ENCODE measurements at places on chromosomes 5 and 9.

DNA sequence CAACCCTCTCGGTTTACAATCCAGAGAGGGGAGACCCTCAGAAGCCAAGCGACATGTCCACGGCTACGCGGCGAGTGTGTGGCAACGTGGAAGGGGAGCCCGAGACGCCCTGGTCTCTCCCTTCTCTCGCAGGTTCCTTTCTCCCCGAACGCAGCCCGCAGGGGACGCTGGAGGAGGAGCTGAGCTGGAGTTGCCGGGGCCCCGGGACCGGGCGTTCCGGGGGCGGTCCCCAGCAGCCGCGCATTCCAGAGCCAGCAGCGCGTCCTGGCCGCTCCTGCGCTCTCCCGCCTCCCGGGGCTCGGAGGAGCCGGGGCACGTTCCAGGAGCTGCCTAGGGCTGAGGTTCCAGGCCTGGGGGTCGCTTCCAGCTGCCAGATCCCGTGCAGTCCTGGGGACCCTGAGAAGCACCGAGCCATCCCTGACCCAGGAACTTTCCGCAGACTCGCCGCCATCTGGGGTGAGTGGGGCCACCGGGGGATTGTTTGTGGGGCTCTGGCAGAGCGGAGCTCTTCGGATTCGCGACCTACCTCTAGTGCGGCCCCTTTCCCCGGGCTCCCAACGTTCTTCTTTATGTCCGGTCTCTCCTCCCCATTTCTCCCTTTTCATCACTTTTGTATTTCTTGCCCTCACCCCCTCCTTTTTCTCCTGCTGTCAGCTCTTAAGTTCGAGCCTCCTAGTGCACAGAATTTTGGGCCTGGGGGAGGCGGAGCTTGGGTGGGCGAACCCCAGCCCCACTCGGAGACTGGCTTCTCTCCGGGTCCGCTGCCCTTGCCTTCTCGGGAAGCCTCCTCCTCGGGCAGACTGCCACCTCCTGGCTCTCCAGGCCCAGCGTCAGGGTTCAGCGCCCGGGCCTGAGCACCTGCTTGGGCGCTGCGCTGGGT lies at the start of gene SMIM3:
Gene SMIM3 (plus strand): TSS at position 241 of the 880 bp plus-strand sequence. CDS start 16,684 bp downstream, outside the sequence.
- DNase-seq: peak; percentile 85

DNA sequence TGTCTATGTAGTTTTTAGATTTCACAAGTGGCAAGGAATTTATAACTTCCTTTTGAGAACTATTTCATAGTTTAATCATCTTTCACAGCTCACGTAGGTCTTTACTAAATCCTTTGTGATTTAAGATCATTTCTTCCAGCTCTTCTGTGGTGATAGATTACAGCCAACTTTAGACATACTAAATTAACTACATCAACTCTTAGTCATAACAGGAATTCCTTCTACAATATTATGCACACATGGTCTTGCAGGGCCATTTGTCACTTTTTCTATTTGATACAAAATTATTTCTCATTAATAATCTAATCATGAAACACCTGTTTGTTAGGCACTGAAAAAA lies 208.4 kb downstream of the PDE4D start:
- no peak for DNase-seq

GRCh38 chr9:81191222-81191621 lies 498.1 kb downstream of the TLE1 start:
- no peak for DNase-seq

- DNase-seq: no peak
Observed at GRCh38 chr9:35294556-35294955, 132.7 kb downstream of the UNC13B start.

- DNase-seq: no peak
Observed at GRCh38 chr9:103242025-103242424, 246.9 kb downstream of the CYLC2 start.

- DNase-seq: no peak
Observed at GRCh38 chr9:81759680-81760215, 70.4 kb upstream of the TLE1 start.

GRCh38 chr5:57513785-57514184 lies 31.2 kb upstream of the ACTBL2 start:
- DNase-seq: no peak

- DNase-seq: no peak
Observed at GRCh38 chr9:73549991-73550390, 398.3 kb downstream of the ANXA1 start.

DNA sequence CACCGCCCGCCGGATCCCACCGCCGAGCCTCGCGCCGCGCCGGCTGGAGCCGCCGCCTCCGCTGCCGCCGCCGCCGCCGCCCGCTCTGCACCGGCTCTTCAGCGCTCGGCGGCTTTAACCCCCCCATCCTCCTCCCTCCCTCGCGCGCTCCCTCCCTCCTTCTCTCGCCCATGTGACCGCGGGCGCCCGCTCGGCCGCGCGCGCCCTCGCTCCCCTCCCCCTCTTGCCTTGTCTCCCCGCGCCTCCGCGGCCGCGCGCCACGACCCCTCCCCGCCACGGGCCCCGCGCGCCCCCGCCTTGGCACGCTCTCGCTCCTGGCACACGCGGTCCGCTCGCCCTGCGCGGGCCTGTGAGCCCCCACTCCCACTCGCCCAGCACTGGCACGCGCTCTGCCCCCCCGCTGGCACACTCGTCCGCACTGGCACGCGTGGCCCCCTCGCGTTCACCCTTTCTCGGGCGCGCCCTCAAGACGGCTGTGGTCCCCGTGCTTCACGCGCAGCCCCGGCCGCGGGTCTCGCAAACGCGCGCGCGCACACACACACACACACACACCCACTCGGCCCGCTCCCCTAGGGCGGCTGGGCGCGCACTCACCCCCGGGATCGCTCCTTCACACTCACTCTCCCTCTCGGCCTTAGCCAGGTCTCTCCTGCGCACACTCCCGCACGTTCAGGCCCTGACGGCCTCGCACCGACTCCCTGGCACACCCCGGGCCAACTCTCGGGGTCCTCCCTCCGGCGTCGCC lies at the start of gene CNTFR:
Gene CNTFR (minus strand): TSS at position 89 of the 745 bp plus-strand sequence. CDS start 20,743 bp downstream, outside the sequence.
- no peak for DNase-seq
